ENCODE measurements at places on chromosomes 7 and 10.

GRCh38 chr7:92137557-92137956, 3.3 kb upstream of the CYP51A1 start:
- DNase-seq = no peak

GRCh38 chr10:88110822-88111221, 247.4 kb downstream of the PTEN start:
- no peak for DNase-seq

GRCh38 chr7:70322856-70323255, 724.6 kb downstream of the AUTS2 start:
- no peak for DNase-seq

- DNase-seq = no peak
These were observed 132.9 kb downstream of the BAMBI start for GRCh38 chr10:28810057-28810870.

DNA sequence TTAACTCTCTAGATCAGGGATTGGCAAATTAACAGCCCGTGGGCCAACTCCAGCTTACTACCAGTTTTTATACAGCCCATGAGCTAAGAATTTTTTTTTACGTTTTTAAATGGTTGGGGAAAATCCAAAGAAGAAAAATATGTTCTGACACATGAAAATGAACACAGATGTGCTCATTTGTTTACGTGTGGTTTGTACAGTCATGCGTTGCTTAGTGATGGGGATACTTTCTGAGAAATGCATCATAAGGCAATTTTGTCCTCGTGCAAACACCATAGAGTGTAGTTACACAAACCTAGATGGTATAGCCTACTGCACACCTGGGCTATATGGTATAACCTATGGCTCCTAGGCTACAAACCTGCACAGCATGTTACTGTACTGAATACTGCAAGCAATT, 8.3 kb upstream of the SMKR1 start:
- no peak for DNase-seq

GRCh38 chr7:155506854-155507337, 39.5 kb downstream of the CNPY1 start:
- DNase-seq = no peak

- DNase-seq = no peak
These were observed 35.8 kb upstream of the COBL start for GRCh38 chr7:51352174-51353100.

GRCh38 chr10:132790934-132791829, 5.2 kb upstream of the NKX6-2 start:
- DNase-seq = no peak

GRCh38 chr7:131896165-131896863, 339.9 kb upstream of the PODXL start:
- no peak for DNase-seq

DNA sequence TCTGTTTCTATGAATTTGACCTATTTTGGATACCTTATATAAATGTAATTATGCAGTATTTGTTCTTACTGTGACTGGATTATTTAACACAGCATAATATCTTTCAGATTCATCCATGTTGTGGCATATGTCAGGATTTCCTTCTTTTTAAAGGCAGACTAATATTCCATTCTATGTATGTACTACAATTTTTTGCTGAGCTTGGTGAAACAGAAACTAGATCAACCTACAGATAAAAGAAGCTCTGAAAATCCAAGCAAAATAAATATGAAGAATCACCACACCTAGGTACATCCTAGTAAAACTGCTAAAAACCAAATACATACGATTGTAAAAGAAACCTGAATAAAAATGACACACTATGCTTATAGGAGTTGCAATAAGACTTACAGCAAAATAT, 300.5 kb downstream of the HTR7 start:
- no peak for DNase-seq

- DNase-seq = no peak
These were observed 25.2 kb upstream of the FIGNL1 start for GRCh38 chr7:50475340-50475739.

DNA sequence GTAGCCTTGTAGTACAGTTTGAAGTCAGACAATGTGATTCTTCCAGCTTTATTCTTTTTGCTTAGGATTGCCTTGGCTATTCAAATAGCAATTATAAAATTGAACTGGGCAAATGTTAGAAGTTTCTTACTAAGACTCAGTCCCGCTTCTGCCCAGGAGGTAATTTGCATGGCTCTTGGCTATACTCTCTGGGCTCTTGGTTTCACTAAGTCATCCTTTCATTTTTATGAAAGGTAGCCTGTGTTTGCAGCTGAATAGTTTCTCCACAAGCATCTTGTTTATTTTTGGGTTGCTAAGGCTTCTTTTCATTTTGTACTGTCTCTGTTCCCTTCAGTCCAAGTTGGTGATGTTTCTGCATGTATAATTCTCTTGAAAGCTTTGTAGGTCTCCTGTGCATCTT, 340.6 kb downstream of the SH2D4B start:
- no peak for DNase-seq

DNA sequence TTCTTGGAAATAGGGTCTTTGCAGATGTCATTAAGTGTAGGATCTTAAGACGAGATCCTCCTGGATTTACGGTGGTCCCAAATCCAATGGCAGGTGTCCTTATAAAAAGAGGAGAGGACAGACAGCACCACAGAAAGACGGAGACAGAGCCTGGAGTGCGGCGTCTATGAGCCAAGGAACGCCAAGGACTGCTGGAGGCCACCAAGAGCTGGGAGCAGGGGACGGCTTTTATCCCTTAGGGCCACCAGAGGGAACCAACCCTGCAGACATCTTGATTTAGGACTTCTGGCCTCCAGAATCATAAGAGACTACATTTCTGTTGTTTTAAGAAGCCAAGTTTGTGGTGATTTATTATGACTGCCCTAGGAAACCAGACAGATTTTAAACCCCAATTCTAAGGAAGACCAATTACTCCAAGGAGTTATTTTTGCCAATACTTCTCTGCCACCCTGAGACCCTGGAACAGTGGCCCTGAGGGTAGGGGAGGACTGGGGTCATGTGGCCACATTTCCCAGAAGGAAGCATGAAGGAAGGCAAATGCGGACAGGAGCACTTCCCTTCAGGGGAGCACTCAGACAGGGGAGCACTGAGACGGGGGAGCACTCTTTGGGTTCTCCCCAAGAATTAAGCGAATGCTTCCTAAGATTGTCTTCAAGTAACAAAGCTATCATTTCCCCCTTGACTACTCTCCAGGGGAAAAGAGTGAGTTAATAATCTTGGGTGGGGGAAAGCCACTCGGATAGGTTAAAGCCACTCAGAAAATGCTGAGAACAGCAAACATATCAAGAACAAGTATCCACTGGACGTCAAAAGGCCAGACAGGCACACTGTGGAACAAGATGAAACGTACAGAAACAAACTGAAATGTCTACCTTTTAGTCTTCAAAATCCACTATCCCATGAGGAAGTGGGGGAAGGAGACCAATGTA, 67.5 kb downstream of the CHST15 start:
- peak; percentile 21 for DNase-seq

GRCh38 chr10:93598157-93598556, 2.9 kb downstream of the RBP4 start:
- no peak for DNase-seq

DNA sequence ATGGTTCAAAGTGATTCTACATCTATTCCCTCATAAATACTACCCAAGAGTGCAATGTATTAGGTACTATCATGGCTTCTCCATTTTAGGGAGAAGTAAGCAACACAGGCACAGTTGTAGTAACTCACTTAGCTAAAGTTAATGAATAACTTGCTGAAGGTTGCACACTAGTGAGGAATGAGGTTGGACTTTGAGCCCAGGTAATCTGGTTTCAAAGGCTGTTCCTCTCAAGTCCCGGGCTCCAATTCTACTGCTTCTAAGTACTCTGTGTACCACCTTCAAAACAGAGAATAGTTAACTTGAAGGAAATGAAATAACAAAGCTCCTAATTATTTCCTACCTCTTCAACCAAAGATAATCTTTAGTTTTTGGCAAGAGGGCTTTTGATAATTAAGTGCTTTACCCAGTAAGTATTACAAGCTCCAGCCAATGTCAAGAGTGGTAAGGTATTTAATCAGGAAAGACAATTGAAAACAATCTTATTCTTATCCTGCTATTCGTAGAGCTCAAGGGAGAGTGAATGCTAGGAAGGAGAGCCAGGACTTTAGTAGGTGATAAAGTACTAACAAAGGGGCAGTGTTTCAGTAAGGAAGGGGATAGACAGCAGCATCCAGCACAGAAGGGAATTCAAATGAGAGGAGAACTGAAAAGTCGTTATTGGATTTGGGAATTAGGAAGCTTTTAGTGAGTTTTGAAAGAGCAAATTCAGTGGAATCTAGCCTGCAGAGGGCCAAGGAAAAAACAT, 158.2 kb upstream of the PTPRZ1 start:
- DNase-seq = no peak

DNA sequence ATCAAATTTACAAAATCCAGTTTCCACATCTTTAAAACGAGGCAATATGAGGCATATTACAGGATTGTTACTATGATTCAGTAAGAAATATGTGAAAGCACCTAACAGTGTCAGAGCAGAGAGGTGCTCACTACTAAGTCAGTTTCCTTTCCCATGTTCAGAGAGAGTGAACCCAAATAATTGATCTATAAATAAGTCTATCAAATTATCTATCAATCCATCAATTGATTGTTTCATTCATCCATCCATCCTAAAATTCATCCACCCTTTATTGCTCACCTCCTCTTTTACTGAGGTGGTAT, 340.8 kb downstream of the SUGCT start:
- no peak for DNase-seq

DNA sequence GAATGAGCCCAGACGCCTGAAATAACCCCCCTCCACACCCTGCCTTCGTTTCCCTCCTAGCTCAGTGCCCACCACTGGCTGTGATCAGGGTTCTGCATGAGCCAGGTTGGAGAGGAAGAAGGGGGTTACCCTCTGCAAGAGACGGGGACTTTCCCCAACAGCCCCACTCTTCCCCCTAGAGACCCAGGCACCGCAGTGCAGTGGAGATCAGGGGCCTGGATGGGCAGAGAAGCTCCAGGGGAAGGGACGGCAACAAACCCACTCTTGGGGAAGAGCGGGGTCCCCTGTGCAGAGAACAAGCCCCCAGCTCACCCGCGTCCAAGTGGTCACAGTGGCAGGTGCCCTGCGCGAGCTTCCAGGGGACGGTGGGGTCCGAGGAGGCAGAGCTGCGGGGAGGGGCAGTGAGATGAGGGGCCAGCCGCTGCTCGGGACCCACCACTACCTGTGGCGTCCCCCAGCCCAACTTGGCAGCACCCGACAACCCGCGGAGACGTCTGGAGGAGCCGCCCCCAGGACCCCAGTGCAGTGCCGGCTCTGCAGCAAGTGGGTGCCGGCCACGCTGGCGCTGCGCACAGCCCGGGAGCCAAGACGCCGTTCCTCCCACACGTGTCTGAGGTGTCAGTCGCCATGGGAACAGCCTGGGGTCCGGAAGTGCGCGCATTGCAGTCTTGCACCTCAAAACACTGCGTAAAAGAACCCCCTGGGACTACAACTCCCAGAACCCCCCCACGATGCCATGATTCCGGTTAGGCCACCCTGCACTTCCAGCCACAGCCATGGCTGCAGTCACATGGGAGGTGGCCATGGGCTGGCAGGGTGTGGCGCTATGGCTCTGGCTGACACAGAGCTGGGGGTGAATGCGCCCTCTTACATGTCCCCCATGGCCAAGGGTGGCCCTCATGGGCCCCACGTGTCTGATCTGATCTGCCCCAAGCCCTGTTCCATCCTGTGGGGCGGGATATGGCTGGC, 45.8 kb upstream of the WIPI2 start:
- DNase-seq = no peak

DNA sequence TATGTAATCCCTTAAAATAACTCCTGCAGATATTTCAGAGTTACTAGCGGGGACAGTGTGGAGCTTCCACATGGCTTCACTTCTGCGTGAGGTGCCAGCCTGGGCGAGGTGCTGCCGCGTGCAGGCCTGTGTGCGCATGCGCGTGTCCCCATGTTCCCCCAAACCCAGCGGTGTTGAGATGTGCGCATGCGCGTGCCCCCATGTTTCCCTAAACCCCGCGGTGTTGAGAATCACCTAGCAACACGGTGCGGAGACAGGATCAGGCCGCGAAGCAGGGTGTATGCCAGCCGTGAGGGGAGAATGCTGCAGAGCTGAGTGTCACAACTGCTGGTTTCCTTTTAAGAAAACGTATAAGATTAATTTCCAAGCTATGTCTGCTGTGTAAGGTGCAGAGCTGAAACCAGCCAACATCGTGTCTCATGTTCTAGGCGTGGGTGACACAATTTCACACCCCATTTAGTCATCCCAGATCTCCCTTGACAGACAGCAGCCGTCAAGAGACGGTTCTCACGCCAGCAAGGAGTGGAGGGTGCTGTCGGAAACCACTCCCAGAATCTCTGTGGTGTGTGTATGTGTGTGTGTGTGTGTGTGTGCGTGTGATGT, 71.9 kb upstream of the ADARB2 start:
- no peak for DNase-seq

GRCh38 chr7:3431306-3431705, 130.3 kb downstream of the SDK1 start:
- no peak for DNase-seq

DNA sequence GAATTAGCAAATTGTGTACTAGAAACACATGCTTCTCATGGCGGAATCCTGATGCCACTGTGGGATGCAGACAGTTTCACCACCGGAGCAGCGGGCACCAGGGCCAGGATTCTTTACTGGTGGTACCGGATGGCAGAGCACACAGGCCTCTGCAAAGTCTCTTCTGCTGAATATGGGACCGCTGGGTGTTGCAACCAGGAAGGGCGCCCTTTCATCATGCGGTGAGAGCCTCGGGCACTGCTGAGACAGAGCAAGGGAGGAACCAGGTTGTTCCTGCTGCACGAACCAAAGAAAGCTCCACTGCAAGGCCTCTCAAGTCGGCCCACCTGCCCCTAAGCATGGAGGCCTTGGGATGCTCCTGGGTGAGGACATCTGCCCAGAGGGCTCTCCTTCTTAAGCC, 57.0 kb upstream of the NMT2 start:
- DNase-seq = no peak

GRCh38 chr10:44039599-44039998, 345.3 kb downstream of the CXCL12 start:
- no peak for DNase-seq

GRCh38 chr10:50312464-50313437, 61.4 kb upstream of the ASAH2 start:
- DNase-seq = no peak

- no peak for DNase-seq
These were observed 156.1 kb upstream of the CTBP2 start for GRCh38 chr10:125316436-125316835.

DNA sequence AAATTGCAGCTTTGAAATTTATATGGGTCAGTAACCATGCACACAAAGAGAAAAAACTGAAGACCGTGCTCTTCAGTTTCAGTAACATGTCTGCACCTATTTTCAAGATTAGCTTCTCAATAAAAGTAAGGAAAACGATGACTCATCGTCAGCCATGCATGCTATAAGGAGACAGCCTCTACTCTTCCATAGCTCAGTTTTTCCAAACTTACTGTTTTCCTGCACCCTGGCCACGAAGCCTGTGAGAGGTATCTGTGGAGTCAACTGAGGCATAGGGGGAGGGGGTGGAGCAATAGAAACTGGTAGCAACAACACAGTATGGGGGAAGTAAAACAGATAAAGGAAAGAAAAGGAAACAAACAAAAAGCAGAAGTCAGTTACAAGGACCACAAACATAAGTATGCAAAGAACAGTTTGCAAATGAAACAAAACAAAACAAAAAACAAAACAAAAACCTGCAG, 58.0 kb downstream of the PDSS1 start:
- no peak for DNase-seq
